Stimulated activated CD8-positive, alpha-beta memory T cell treated with anti-CD3 and anti-CD28 coated beads, Interleukin-12 subunit alpha, Interleukin-12 subunit beta, amount 100 ng/mL, for 1 hour (primary cell): ENCODE measurements at places on chromosomes 11 and 22.

GRCh38 chr11:29243616-29244015 lies 773.2 kb downstream of the KCNA4 start:
- no peak for DNase-seq

- no peak for DNase-seq
Measured at GRCh38 chr22:29854432-29854831, 16.4 kb upstream of the ASCC2 start.

DNA sequence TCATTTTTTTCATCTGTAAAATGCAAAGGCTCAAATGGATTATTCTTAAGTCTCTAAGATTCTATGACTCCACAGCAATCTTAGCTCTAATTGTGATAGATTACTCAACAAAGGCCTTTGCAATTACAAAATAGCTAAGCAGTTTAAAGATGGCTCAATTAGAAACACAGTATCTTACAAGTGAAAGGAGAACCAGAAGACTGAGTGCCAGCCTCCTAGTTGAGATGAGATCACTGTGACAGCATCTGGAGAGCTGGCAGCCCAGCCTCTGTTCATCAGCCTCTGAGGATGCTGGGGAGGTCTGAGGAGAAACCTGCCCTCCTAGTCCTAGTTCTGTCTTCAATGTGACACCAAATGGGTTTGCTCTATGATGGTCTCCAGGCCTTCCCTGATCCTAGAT lies 158.4 kb upstream of the NARS2 start:
- no peak for DNase-seq

DNA sequence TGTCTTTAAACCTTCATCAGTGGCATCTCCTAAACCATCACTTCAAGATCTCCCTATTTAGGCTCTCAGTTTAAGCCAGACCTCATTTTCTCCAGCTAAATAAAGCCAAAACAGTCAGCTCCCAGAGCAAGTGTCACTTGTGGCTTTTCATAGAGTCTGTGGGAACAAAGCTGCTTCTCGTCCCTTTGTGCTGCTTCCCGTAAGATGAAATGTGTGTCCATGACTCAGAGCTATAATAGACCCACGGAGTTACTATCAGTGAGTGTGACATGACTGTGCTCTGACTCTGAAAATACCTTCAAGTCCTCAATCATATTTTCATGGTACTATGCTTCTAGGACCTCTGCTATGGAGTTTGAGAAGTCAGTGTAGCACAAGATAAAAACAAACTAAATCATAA lies 57.3 kb upstream of the SLN start:
- no peak for DNase-seq

GRCh38 chr22:31870890-31871289 lies 73.4 kb upstream of the YWHAH start:
- DNase-seq, result no peak

- DNase-seq, result no peak
Measured at GRCh38 chr22:26586556-26587325, 3.2 kb downstream of the TPST2 start.

DNA sequence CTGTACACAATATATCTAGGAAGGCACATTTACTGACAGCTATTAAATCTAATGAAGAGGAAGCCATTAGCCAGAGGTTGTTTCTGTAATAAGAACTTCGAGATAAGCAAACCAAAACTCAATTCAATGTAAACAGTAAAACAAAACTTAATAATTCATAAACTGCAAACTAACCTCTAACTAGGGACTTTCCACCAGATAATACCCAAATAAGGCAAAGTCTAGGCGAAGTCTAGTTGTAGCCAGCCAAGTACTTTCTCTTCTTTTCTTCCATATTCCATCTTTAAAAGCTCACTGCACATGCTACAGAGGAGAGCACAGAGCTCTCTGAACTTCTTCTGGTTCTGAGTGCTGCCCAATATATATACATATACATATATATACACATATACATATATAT lies 229.9 kb upstream of the ANO5 start:
- no peak for DNase-seq

DNA sequence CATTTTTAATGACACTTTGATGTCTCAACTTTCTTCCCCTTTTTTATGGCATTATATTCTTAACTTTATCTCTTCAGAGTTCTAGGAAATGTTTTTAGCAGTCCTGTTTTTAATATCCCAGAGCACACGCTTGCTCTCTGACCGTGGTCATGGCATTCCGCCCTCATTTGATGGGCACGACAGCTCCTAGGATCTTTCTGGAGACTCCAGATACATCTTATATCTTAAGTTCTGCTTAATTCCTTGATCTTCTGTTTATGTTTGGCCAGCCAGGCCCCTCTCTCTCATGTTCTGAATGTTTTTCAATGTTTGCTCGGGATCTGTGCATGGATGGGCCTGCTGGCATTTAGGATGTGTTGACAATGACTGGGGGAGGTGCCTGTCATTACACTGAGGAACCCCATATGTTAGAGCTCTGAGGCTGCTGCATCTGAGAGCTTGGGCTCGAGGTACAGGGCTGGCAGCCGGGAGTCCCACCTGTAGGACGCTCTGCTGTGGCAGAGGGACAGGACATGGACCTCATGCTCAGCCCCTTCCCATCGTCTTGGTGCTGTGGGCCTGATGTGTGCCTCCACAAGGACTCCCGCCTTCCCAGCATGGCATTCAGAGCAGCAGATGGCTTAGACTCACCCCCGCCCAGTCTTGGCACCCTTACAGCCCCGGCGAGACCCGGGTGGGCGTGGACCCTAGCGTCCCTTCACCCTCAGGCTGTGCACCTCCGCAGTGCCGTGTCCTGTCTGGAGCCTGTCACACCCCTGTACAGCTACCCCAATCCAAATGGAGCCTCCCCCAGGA lies 75.0 kb downstream of the CDKN1C start:
- no peak for DNase-seq

DNA sequence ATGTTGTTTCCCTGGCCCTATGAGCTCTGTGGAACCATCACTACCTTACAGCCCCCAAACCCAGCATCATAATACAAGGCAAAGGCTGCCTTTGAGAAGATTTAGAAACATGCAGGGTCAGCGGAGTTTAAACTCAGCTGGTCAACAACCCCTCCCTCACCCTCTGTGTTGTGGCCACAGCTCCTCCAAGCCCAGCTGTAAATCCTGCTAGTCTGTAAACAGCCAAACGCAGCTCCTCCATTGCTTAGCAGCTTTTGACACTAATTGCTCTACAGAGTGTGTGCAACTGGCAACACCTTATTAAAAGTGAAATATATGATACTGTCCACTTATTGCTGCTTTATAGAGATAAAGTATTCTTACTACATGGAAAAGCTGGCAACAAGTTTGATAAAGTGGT lies 29.1 kb downstream of the OPCML start:
- no peak for DNase-seq

DNA sequence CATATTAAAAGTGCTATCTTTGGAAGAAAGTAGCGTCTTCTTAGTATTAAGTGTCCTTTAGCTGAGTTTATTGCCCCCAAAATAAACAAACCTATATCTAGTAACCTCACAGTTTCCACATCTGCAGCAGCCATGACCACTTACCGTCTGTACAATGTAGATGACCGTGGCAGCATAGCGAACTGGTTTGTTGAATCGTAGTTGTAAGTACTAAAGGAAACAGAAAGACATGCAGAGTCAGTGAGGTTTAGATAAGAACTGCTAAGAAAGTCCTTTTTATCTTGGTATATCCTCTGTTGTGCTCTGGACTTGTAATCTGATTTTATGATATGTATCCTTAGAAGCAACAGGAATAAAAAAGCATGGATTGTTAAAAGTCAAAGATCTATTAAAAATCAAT lies 9.4 kb downstream of the SLC5A12 start:
- no peak for DNase-seq

DNA sequence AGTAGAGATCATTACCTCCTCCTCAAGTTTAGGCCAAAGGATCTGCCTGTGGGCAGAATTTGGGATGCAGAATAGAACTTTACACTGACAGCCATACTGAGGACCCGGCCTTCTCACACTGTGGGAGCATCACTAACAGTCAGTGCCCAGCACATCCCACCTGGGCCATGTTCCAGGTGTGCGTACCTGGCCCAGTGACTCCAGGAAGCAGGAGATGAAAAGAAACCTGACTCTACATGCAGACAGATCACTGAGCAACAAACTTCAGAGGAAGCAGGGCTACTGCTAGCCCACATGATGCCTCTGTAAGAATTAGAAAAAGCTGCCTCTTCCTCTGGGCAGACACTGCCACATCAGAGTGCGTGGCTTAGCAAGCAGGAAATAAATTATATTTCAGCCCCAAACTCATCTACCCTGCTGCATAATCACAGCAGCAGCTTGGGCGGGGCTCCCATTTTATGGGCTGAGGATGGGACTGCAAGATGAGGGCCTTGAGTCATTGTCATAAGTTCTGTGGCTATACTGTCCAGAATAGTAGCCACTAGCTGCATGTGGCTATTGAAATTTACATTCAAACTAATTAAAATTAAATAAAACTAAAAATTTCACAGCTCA lies 6.0 kb upstream of the LMO2 start:
- DNase-seq, result no peak
